ENCODE measurements at places on chromosomes 3 and 15.

- peak; percentile 18 for DNase-seq
Observed at GRCh38 chr15:101446518-101447167, 42.9 kb downstream of the PCSK6 start.

- DNase-seq = no peak
Observed at GRCh38 chr3:131922356-131922755, 112.5 kb downstream of the CPNE4 start.

DNA sequence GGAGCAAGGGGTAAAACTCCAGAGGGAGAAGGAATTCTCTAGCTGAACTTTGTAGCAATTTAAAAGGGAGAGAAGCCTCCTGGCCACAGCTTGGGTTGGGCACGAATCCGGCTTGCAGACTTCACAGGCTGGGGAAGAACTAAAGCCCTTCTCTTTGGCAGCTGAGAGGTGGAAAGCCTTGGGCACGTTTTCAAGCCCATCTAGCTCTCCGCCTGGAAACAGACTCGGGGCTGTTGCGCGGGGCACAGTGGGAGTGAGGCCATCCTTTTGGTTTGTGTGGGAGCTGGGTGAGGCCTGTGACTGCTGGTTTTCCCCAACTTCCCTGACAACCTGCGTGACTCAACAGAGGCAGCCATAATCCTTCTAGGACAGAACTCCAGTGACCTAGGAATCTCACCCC is 295.7 kb upstream of the ROBO1 start:
- DNase-seq = no peak

DNA sequence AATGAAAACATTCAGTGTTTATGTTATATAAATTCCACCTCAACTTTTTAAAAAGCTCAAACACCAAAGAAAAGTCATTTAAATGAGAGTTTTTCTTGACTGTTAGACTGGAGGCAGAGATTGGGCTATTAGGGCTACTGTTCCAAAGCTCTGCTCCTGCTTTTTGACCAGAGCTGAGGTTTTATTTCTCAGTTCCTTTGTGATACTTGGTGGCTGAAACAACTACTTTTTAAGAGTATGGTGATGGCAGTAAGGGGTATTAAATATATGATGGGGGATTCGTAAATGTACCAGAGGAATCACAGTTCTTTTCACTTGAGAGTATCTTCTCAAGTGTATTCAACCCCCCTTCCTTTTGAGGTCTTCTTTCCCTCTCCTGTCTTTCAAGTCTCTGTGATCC is 186.1 kb upstream of the CGNL1 start:
- DNase-seq = no peak

DNA sequence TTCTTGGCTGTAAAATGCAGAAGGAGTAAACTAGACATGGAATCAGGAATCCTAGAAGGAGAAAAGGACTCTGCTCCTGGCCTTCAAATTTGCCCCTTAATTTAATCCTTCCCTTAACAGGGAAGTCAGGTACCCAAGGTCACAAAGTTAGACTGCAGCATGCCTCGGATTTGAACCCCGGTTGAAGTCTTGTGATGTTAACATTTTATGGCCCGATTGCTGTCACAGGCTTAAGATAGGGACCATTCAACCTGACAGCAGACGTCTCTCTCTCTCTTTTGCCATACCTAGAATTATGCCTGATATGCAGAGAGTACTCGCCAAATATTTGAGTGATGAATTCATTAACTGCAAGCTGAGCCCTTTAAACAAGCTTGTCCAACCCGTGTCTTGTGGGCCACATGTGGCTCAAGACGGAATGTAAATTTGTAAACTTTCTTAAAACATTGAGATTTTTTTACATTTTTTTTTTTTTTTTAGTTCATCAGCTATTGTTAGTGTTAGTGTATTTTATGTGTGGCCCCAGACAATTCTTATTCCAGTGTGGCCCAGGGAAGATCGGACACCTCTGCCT is 217.2 kb downstream of the THSD4 start:
- no peak for DNase-seq

GRCh38 chr3:167814441-167814951 is 79.0 kb downstream of the SERPINI1 start:
- DNase-seq = no peak

GRCh38 chr3:5133239-5134018 is 11.3 kb downstream of the ARL8B start:
- DNase-seq = no peak

DNA sequence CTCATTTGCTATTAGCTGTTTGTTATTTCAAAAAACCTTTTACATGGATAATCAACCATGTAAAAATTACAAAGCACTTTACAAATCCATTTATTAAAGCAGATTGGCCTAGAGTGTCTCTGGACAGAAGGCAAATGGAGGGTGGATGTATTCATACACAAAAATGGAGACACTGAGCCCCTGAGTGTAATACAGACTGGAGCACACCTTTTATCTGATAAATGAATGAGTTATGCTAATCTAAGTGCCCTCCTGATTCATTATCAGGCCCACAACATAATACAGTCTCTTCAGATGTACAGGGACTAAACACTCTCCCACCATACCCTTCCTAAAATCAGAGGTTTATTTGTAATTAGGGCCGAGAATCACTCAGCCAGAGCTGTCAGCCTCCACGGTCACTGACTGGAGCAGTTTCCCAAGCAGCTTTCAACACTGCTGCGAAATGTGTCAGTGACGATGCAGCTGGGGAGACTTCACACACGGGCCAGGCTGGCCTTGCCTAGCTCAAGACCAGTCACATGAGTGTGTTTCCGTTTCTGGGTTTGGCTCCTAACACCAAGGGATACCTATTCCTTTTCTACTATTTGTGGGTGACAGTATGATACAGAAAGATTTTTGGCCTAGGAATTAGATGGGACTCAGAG is 271.8 kb downstream of the ZIC1 start:
- DNase-seq = no peak

- no peak for DNase-seq
Observed at GRCh38 chr3:11455956-11456355, 183.8 kb downstream of the ATG7 start.

- no peak for DNase-seq
Observed at GRCh38 chr15:42665827-42666226, 71.1 kb downstream of the CDAN1 start.

DNA sequence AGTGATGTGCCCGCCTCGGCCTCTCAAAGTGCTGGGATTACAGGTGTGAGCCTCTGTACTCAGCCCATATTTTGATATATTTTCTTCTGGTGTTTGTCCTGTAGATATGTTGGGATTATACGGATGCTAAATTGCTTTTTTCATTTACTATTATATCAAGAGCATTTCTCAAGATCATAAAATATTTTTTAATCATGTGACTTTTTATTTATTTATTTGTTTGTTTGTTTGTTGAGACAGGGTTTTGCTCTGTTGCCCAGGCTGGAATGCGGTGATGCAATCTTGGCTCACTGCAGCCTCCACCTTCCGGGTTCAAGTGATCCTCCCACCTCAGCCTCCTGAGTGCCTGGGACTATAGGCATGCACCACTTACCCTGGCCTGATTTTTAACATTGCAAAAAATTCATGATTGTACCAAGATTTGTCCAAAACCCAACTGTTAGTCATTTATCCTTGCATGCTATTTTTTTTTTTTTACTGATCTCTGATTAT is 2.7 kb upstream of the PXK start:
- no peak for DNase-seq

DNA sequence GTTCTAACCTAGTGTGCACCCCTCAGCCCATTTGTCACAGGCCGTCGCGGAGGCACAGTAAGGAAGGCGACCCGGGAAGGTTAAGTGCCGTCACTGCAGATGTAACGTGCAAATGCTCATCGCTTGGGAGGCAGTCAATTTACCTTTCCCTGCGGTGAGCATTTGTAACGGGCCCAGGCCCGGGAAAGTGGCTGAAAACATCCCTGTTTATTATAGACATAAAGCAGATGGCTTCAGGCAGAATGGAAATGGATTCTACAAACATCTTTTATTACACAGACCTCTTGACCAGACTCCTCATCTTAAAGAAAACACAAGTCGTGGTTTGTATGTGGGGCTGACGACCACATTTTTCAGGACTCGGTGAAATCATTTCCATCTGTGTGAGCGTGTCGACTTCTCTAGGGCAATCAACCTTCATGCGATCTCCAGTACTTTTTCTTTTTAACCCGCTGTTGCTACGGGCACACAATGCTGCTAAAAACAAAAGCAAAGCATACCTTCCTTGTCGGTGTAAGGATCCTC is 43.6 kb downstream of the NMNAT3 start:
- no peak for DNase-seq

- DNase-seq = peak; percentile 25
Observed at GRCh38 chr15:100918690-100919480, at the start of gene LRRK1. TSS of gene LRRK1 (plus strand) at chr15:100919357. CDS start at chr15:100924633, 5,276 bp downstream.

DNA sequence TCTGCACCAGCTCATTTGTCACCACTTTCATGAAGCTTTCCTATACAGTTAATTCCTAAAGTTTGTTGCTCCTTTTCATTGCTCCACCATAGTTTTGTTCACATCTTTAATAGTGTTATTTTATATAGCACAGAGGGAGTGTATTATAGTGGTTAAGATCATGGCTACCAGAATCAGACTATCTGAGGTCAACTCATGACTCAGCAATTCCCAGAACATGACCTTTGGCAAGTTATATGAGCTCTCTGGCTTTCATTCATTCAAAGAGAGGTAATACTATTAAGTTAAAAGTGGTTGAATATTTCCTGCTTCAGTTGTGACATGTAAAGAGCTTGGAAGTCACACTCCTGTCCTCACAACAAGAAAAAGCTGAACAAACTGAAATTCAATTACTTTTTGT is 1073.5 kb downstream of the NAALADL2 start:
- no peak for DNase-seq

GRCh38 chr3:17865631-17866030 is 123.2 kb upstream of the TBC1D5 start:
- DNase-seq = no peak

DNA sequence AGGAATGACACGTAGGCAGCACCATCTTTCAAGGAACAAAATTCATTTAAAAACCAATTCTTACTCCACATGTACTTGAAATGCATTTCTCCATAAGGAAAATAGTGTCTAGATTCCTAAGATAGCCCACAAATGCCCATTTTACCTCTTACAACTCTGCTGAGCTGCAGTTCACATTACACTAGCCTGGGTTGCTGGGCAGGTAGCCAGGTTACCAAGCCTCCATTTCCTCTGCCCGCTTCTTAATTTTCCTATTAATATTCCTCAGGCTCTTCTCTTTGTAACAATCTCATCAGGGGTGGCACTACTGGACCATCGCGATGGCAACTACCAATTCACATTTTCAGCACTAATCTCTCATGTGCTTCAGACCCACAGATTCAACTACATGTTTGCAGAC is 10.8 kb downstream of the ATP13A3 start:
- no peak for DNase-seq

- no peak for DNase-seq
Observed at GRCh38 chr3:169992781-169993180, 26.2 kb downstream of the SEC62 start.

GRCh38 chr3:12925648-12926047 is 84.3 kb upstream of the RPL32 start:
- DNase-seq = no peak

DNA sequence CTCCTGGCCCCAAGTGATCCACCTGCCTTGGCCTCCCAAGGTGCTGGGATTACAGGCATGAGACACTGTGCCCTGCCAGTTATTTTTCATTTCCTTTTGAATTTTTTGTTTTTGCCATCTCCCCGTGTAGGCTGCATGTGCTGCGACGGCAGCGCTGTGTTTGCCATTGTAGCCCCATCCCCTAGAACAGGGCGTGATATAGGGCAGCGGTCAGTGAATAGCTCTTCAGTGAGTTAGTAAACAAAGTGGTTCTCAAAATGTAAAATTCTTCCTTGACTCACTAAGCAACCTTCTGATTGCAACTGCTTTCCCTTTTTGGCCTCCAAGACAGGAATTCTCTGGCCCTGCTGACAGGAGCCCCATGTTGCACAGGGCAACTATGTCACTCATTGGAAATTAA is 138.1 kb upstream of the CTDSPL start:
- DNase-seq = no peak

- DNase-seq = no peak
Observed at GRCh38 chr3:94875149-94875548, 812.3 kb downstream of the NSUN3 start.

- DNase-seq = no peak
Observed at GRCh38 chr3:105967117-105967516, 98.3 kb upstream of the CBLB start.

DNA sequence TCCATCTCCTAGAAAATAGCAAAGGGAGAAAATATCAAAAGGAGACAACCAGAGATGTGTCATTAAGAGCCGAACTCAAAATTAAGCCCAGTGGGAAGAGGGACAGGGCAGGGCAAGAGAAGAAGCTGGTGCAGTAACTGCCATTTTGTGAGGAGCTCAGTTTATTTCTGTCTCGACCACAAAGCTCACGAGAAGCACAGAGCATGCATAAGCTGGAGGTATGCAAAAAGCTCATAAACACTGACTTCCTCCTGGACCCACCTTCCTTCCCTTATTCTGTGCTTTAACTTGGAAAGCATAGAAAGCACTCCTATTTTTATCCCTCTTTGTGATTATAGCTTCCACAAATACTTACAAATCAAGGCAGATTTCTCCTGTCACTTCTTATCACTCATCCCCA is 81.3 kb downstream of the DGKG start:
- no peak for DNase-seq

DNA sequence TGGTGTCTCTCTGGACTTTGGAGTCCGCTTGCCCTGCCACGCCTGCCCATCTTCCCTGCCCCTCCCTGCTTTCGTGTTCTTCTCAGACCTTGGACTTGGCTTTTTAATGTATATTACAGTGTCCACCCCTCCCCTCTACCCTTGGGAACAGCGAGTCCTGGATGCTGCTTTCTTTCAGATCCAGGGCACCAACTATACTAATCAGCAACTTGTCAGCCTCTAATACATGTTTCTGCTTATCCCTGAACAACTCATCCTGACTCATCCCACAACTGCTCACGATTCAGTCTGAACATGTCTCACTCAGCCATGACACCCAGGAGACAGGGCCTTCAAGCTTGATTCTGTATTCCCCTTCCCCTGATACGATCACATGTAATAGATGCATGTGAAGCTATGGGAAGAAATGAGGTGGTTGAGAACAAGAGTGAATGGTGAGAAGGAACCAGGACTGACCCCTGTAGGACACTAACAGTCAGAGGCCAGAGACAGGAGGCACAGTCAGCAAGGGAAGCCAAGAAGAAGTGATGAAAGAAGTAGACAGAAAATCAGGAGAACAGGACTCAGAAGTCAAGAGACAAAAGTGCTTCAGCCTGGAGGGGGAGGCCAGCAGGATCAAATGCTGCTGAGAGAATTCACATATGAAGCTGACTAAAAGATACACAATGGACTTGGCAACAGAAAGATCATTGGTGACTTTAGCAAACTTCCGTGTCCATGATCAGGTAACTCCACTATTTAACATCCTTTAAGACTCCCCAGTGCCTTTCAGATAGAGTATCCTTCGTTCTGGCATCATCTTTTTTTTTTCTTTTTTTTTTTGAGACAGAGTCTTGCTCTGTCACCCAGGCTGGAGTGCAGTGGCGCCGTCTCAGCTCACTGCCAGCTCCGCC is 35.4 kb downstream of the BCL2L10 start:
- DNase-seq = no peak

DNA sequence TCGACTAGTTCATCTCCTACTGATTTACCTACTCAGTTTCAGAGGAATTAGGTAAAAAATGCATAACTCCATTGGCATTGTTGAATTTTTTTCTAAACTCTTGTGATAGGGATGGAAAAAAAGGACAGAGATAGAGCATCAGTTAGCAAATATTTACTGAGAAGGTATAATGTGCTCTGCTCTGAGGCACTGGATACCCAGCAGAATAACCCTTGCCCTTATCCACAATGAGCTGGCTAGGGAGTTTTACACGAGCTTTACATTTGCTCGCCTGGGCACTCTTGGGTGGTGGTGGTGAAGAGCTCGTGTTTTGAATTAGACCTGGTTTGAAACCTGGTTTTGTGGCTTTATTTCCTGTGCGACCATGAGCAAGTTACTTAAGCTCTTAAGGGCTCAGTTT is 149.6 kb downstream of the RORA start:
- no peak for DNase-seq

GRCh38 chr15:42604894-42605744 is 29.7 kb downstream of the STARD9 start:
- DNase-seq = no peak

All from activated naive CD8-positive, alpha-beta T cell treated with anti-CD3 and anti-CD28 coated beads, Interleukin-2, amount 50 U/mL, for 24 hours (primary cell).